ENCODE measurements at places on chromosomes 3 and 15.

DNA sequence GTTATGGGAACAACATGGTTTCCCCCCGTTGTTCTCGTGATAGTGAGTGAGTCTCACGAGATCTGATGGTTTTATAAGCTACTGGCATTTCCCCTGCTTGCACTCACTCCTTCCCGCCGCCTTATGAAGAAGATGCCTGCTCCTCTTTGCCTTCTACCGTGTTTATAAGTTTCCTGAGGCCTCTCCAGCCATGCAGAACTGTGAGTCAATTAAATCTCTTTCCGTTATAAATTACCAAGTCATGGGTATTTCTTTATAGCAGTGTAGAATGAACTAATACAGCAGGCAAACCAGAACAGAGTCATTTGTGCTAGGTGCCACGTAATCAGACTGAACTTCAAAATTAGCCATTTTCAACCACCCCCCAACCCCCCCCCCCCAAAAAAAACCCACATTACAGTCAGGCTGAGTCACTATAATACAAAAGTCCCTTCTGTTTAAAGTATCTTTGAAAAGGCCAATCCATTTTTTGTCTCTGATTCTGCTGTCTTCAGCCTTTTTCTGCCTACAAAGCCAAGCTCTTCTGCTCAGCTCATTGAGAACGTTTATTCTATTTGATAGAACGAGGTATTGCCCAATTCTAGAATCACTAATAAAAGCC, 4.1 kb downstream of the OR4F6 start:
- DNase-seq: no peak

GRCh38 chr3:108060331-108060730, 30.5 kb downstream of the CD47 start:
- DNase-seq: no peak

GRCh38 chr15:76135516-76135915, 75.7 kb downstream of the TMEM266 start:
- DNase-seq: no peak

DNA sequence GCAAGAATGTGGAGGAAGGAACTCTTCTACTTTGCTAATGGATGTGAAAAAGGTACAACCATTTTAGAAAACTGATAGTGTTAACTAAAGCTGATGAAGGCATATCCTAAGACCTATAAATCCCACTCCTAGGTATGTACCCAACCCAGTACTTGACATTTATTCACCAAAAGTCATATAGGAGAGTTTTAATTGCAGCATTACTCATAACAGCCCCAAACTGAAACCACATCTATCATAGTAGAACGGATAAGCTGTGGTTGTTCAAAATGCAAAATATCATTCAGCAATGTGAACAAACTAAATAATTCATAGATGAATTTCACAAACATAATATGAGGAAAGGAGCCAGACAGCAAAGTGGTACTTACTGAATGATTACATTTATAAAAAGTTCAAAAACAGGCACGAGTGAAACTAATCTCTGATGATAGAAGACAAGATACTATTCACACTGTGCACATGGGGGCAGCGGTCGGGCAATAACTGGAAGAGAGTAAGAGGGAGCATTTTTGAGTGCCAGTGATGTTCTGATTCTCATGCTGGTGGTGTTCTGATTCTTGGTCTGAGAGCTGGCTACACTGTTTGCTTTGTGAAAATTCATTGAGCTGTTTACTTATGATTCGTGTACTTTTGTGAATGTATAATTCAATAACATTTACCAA, 34.3 kb downstream of the GOLIM4 start:
- no peak for DNase-seq

DNA sequence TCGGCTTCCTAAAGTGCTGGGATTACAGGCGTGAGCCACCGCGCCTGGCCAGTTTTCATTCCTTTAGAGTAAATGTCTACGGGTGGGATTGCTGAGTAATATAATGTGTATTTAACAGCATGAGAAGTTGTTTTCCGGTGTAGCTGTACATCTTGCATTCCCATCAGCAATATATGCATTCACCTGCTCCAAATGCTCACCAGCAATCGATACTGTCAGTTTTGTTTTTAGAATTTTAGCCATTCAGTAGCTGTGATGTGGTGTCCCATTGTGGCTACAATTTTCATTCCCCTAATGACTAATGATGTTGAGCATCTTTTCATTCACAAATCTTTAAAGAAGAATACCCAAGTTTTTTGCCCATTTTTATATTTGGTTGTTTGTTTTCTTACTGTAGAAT, 134.8 kb upstream of the RGMA start:
- no peak for DNase-seq

GRCh38 chr3:154015307-154015706, 105.9 kb upstream of the ARHGEF26 start:
- DNase-seq: no peak

DNA sequence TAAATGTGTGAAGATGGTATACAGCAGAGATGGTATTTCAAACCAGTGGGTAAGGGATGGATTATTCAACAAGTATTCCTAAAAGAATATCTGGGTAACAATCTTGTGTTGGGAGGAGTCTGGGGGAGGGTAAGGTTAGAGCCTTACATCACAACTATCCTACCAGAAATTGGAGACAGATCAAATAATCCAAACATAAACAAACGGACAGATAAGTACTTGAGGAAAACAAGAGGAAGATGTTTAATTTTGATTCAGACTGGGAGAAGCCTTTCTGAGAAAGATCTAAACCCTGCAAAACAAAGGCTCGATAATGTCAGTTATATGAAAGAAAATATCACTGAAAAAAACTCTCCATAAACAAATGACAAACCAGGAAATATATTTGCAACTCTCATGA, 77.9 kb downstream of the SLC9A9 start:
- no peak for DNase-seq

- DNase-seq: no peak
These were observed 190.7 kb downstream of the TNIK start for GRCh38 chr3:171269542-171269941.

DNA sequence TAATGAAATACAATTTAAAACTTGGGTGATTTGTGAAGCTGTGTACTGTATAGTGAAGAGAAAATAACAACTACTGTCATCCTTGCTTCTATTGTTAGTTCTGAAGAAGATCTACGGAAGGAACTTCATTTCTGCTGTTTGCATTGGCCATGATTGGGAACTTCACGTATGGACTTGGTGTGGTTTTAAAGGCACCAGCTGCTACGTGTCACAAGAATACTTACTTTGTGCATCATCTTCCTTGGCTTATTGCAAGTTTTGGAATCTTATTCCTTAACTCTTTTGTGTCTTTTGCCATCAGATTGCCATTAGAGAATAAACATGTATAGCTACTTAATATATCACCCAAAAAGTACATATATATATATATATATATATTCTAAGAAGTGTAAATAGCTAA, 75.0 kb upstream of the VEPH1 start:
- DNase-seq: no peak

DNA sequence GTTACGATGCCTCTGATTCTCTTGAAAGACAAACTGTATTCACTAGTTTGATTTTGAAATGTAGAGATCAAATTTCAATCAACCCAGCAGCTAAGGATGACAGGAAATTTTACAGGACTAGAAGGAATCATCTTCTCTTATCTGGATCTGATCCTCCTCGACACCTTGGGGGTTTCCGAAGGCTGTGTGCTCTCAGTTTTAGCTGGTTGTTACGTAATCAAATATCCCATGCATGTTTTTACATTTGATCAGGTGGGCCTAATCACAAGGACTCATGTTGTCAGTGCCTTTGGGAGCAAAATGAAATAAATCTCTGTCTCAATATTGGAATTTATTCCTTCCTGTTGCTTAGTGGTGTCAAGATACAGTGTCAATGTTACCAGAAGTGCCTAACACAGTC, 141.9 kb upstream of the TNIK start:
- no peak for DNase-seq

DNA sequence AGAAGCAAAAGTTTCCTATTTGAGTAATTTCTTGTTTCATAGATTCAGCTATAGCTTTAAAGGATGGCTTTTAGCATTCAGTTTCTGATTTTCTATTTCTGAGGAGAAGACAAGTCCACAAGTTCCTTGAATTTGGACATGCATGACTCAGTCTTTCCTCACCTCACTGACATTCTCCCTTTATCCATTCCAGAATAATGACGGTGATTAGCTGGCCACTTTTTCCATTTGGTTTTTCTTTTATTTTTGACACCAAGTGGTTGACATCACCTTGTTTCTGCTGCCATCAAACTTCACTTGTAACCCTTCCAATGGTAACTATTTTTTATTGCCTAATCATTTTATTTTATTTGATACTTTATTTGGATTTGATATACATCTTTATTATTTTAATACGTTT, 404.4 kb upstream of the KCNMB2 start:
- DNase-seq: no peak

DNA sequence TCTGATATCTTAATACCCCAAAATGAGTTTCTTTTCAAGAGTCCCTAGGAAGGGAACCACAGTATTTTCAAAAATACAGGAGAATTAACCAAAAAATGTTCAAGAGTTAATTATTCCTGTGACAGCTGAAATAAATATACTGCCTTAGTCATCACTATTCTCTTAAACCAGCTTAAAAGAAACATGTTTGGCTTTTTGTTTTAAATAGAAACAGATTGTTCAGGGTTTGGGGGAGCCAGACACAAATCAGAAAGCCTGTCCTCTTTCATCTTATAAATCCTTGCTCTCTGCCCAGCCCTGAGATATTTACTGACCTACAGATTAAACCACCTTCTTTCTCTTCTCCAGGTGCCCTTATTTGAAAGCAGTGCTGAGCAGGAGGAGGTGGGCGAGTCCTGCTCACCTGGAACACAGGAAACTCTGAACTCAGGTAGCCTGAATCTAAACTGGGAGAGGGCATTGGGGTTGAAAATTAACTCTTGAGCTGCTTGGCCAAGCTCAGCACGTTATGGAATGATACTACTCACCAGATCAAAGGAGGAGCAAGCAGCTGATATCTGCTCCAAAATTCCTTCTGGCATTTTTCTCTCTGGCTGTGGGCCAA, 84.1 kb upstream of the SPRED1 start:
- no peak for DNase-seq

- no peak for DNase-seq
These were observed at the start of gene C3orf85 for GRCh38 chr3:109136523-109136922. Gene C3orf85, plus strand, starts transcription at chr3:109136719. Its CDS starts 129 bp downstream, at chr3:109136848.

GRCh38 chr3:81339040-81339845, 422.2 kb downstream of the GBE1 start:
- DNase-seq: peak; percentile 8

- DNase-seq: no peak
These were observed 190.1 kb downstream of the FAM43A start for GRCh38 chr3:194875581-194876402.

GRCh38 chr3:78873641-78874040, 894.2 kb downstream of the ROBO1 start:
- no peak for DNase-seq

GRCh38 chr15:70328679-70329115, 231.0 kb upstream of the TLE3 start:
- no peak for DNase-seq

DNA sequence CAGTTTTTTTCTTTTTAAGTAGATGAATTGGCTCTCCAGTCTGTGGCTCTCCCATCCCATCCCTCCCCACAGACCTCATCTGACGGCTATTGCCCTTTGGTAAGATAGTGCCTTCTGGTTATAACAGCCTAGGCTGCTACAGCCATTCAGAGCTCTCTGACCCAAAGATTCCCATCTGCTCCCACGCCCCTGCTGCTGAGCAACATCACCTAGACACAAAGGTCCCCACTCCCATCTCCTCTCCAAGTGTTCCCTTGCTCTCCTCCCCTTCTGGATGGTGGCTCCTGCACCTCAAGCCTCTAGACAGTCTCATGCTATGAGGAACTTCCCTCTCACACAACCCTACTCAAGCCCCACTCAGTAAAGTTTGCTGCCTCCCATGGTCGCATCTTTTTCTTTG, 23.7 kb downstream of the FBXW12 start:
- DNase-seq: no peak

GRCh38 chr3:178172121-178172520, 364.1 kb upstream of the KCNMB2 start:
- DNase-seq: no peak

- DNase-seq: no peak
These were observed 127.2 kb downstream of the SLCO3A1 start for GRCh38 chr15:91980502-91981267.

GRCh38 chr3:177126015-177126773, 71.1 kb downstream of the TBL1XR1 start:
- DNase-seq: no peak

DNA sequence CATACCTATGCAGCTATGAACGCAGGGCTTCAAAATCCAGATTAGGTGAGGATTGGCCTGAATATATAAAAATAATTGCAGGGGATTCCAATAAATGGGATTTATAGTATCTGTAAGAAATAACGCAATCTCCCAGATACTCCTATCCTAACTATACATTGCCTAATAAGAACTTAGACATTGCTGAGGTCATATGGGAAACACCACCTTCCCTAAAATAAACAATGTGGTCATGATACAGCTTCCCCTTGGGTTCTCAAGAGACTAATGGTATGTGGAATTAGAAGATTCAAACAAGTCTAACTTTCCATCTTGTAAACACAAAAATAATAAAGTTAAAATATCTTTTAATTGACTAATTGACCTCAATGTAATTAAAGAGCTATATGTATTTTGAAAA, 28.2 kb downstream of the UBE3A start:
- no peak for DNase-seq

- DNase-seq: no peak
These were observed 6.5 kb downstream of the RUBCN start for GRCh38 chr3:197730200-197730599.

DNA sequence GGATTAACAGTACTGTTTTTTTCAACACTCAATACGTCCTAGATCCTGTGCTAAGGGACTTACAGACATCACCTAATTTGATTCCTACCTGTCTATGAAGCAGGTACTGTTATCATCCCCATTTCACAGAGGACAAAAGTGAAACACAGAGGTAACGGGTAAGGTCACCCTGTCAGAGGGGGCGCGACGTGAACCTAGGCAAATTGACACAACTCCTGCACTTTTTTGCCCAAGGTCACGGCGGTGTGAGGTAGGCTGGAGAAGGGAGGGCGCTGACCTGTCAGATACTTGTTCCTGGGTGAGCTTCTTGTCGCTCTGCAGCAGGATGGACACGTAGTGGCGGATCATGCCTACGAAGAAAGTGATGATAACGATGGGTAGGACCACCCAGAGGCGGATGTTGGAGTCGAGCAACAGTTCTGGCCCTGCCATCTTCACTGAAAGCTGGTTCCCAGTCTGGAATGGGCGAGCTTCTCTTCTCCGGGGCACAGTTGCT, 363 bp downstream of the EMC3 start:
- no peak for DNase-seq

DNA sequence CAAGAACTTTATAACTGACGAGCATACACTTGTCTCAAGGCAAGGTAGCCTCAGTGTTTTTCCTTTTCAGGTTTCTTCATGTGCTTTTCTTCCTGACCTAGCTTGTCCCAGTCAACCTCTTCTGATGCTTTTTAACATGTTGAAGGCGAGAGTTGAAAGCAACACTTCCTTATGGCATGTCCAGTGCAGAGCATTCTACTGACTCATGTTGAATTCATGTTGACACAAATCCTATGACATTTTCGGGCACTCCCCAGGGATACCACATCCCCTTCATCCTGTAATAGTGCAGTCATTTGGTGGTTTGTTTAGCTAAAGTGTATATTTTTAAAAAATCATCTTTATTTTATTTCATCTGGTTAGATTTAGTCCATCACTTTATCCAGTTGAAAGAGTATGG, 75.9 kb upstream of the CBLB start:
- DNase-seq: peak; percentile 30

GRCh38 chr15:69476704-69477473, 24.3 kb downstream of the RPLP1 start:
- DNase-seq: no peak

- DNase-seq: no peak
These were observed 106.2 kb downstream of the ADCY5 start for GRCh38 chr3:123342631-123343080.
